Lung (tissue), 17 donors: ENCODE measurements at places on chromosomes 11 and 22. TPM values are rescaled to one million over a fixed set of nuclear protein-coding genes. Genes with fewer than 3 reads are reported as not detected.
A peak's percentile ranks its signal among the peaks of the same experiment; 100 is the strongest.

Gene OR5M11
- not detected for polyA plus RNA-seq

Gene CNGA4
- polyA plus RNA-seq, result 0.85 TPM

DNA sequence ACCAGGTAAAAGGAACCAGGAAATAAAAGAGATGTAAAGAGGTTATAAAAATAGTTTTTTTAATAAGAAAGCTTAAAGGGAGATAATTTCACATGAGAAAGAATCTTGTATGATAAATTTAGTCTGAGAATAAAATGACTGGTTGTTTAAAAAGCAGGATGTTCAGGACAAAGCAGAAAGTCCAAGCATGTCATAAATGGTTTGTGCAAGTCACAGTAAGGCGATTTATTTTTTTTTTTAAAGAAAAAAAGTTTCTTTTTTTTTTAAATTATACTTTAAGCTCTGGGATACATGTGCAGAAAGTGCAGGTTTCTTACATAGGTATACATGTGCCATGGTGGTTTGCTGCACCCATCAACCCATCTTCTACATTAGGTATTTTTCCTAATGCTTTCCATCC lies 30.8 kb downstream of the GLYATL2 start:
- DNase-seq, result no peak

DNA sequence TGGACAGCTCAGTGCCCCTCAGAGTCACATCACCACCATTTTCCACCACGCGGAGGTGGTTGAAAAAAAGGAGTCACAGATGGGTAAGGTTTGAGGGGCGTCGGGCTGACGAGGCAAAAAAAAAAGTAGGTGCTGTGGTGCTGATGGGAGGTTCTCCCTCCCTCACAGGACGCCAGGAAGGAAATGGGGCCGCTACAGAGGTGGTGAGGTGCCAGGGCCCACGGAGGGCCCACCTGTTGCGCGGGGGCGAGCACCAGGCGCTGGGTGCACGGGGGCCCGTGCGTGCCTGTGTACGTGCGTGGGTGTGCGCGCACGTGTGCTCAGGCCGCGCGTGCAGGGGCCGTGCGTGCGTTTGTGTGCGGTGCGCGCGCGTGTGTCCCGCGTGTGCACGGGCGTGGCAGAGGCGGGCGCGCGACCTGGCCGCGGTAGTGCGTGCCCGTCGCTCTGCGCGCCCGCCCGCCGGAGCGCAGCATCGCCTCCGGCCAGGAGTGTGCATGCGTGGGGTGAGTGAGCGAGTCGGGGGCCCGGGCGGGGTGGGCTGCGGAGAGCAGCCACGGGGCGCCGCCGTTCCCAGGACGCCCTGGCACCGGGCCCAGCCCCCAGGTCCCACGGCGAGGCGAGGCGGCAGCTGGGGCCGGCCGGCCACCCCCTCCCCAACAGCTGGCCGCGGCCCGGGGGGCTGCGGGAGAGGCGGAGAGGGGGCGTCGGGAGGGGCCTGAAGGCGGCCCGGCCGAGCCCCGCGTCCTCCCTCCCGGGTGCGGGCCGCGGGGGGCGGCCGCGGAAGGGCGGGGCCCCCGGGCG lies 2.8 kb downstream of the PDGFB start:
- DNase-seq, result peak; percentile 37

- no peak for DNase-seq
Measured at GRCh38 chr11:15957234-15957633, 399.1 kb downstream of the SOX6 start.

DNA sequence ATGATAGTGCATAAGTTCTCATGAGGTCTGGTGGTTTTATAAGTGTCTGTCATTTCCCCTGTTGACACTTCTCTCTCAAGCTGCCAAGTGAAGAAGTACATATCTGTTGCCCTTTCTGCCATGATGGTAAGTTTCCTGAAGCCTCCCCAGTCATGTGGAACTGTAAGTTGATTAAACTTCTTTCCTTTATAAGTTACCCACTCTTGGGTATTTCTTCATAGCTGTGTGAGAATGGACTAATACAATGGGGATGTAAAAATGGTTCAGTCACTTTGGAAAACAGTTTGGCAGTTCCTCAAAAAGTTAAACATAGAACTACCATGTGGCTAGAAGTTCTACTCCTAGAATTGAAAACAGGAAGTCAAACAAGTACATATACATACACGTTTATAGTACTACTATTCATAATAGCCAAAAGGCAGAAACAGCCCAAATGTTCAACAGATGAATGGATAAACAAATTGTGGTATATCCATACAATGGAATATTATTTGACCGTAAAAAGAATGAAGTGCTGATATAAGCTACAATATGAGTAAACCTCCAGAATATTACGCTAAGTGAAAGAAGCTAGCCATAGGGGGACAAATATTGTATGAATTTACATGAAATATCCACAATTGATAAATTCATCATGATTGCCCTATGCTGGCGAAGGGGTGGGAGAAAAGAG lies 16.0 kb upstream of the DKK3 start:
- no peak for DNase-seq
